ENCODE measurements at places on chromosomes 11 and 22.

- no peak for DNase-seq
Measured at GRCh38 chr11:42043312-42043711, 583.9 kb upstream of the LRRC4C start.

DNA sequence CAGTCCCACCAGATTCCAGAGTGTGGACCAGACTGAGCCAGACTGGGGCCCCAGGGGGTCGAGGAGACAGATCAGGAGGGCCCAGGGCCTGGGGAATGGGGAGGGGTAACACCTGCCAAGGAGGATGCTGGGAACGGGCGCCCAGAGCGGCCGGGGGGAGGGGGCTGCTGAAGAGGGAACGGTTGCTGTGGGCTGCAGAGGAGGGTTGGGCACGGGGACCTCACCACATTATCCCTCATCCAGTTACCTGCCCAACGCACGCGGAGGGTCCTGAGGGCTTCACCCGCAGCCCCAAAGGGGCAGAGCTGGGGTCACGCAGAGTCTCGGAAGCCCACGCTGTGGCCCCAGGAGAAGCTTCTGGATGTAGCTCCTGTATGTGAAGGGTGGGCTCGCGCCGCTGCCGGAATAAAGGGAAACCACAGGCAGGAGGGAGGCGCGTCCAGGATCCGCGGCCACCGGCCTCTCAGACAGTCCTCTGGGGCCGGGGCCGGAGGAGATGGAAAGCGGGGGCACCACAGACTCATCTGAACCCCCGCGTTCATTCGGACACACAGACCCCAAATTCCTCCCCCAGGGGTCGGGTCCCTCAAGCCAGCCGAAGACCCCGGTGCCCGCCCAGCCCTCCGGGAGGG, 866 bp upstream of the SELENOO start:
- DNase-seq, result no peak

- DNase-seq, result peak; percentile 67
Measured at GRCh38 chr22:50731811-50732624, 6.0 kb upstream of the ACR start.

DNA sequence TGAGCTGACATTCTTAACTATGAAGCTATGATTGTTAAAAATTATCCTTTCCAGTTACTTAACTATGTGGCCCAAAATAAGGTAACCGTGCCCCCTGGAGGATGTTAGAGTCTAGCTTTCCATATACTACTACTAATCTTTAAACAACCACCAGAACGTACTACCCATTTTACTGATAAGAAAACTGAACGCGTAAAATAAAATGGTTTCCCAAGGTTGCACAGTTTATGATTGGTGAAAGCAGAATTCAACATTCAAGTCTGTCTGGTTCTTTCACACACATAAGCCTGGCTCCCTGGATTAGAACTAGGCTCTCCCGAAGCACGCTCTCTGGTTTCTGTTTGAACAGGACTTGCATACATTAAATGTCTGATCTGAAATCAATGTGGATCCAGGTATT, 437.8 kb upstream of the CCDC90B start:
- DNase-seq, result no peak

DNA sequence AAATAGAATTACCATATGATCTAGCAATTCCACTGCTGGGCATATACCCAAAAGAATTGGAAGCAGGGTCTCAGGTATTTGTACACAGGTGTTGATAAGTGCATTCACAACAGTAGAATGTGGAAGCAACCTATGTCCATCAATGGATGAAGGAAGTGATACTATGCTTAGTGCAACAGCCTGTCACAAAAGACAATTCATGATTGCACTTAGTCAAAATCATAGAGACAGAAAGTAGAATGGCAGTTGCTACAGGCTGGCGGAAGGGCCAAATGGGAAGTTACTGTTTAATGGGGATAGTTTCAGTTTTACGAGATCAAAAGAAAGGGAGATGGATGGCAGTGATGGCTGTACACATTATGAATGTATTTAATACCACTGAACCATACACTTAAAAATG, 42.0 kb downstream of the SGSM3 start:
- DNase-seq, result no peak

GRCh38 chr11:120068114-120068573, 69.8 kb downstream of the TRIM29 start:
- DNase-seq, result no peak

DNA sequence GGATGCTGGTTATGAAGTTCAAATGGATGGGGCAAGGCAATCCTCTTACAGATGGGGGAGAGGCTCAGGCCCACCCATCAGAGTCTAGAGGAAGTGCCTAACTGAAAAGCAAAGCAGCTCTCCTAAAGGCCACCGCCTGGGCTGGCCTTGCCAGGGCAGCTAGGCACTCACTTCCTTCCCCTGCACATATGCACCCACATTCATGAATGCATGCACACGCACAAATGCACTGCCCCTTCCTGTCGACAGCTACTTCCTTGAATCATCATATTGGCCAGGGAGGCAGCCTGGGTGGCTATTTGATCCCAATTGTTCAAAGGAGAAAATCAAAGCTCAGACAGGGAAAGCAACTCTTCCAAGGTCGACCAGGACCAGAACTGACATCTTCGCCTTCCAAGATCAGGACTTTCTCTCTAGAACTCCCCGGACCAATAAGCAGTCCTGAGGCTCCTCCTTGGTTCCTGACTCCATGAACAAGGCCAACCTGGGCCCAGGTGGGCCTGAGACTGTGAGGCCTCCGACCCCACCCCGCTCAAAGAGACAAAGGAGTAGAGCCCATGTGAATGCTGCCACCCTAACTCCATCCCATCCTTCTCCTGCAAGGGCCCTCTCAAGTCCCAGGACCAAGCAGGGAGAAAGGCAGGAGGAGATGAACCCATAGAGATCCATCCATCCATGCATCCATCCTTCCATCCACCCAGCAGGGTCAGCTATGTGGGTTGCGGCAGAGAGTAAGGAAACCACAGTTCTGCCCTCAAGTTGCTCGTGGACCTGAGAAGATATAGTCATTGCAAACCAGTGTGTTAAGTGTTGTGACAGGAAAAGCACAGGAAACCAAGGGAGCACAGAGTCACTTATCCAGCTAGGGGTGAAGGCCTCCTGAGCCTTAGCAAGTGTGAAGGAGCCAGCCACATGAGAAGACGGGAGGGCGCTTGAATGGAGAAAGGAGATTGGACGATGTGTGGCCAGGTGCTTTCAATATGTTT, 35.4 kb upstream of the LMO1 start:
- no peak for DNase-seq

DNA sequence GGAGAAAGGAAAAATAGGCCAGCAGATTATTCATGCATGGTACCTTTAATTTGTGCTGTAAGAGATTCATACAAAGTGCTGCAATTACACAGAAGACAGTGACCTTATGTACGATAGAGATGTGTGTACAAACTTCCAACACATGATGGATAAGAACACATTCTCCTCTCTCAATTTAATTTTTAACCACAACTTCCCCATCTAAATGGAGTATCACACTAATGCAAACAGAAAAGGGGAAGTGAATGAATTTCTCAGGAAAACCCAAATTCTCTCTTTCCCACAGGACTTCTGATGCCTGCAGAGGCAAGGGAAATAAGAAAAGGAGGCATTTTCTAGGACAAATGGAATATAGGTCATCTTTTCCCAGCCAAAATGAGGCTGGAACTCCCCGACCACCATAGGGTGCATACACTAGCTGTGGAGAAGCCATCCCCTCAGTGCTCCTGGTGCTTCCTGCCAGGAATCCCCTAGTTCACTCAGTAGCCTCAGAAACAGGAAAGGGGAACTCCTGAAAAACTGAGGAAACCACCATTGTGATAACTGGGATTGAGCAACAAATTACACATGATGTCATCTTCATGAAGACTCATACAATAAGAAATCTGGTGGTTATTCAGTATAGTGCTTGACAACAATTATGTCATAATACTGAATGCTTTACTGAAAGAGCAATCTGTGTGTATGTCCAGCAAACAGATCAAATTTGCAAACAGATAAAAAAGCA, 22.4 kb downstream of the MMP10 start:
- DNase-seq, result no peak

DNA sequence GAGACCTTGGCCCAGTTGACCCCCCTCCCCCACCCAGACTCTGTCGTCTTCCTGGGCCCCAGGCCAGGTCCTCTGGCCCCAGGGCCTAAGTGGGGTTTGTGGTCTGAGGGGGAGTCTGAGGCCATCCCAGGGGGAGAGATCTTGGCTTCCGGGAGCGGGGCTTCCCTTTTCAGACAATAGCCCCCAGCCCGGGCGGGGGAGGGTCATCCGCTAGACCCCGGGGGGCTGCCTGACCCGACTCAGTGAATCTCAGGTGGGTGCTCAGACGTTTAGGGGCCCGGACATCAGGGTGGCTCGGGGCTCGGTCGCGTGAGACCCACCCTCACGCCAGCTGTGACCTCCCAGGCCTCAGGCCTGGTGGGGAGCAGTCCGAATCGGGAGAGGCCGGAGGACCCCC, 609 bp downstream of the MAPK11 start:
- no peak for DNase-seq

- no peak for DNase-seq
Measured at GRCh38 chr11:26963764-26964163, 30.1 kb upstream of the FIBIN start.

GRCh38 chr11:68735646-68736045, 15.7 kb downstream of the TESMIN start:
- no peak for DNase-seq

GRCh38 chr11:18495271-18495670, 31.5 kb downstream of the TSG101 start:
- DNase-seq, result no peak

DNA sequence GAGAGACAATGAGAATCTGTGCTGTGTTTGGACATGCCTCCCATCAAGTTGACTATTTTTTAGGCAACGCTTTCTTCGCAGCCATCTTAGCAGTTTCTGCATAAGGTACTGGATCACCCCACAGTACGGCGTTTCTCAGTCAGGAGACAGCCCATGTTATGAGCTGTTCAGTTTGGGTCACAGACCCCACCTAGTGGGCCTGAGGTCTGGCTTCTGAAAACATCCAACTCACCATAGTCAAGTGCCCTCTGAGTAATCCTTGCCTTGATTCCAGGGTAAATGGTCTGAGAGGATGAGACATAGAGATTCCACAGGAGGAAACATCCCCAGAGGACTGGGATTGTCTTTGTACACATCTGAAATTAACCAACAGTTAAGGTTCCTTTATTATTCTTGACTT, 7.2 kb downstream of the BPIFC start:
- no peak for DNase-seq

DNA sequence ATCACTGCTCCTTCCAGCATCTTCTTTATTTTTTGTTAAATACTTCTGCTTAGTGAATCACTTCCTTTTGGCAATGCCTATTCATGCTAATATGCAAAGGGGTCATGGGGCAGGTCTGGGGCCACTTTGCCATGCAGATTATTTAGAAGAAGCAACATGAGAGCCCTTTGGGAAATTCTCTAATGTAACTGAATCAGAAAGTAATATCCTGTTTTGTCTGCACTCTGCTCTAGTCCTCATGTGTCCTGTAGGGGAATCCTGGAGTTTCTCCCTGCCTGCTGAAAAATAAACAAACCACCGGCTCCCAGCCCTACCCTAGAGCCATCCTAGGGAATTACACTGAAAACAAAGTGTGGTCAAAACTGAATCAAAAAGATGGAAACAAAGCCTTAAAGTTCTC, 176.5 kb upstream of the POU2AF2 start:
- no peak for DNase-seq

DNA sequence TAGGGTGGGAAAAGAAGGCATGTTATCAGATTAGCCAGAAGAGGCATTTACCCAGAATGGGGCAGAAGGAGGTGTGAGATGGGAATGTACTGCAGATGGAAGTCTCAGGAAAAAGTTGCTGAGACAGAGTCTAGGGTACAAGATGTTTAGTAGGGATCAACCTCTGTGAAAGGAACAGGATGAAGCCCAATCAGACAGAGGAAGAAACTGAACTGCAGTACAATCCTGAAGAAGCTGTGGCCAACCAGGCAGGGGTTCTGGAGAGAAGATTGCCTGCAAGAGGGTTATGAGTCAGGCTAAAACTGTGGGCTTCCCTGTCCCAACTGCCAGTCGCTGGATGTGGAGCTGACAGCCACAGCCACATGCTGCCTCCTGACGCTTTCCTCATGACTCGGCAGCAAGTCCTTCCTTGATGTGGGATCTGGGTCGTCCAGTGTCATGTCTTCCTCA, 64.0 kb downstream of the CWC15 start:
- no peak for DNase-seq

DNA sequence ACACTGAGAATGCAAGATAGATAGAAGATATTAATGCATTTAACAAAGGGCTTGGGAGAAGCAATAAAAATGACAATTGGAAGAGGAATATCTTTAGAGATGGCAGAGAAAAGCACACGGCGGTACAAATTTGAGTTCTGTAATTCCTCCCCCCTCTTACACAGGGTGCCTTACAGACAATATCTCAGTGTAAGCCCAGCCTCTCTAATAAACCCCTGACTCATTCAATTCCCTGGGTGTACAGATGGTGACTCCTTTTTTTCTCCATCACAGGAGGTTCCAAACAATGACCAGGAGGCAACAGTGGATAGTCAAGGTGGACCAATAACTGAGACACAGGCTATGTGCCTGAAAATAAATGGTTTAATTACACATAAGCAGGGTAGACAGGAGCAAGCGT, 598.6 kb downstream of the OPCML start:
- no peak for DNase-seq

DNA sequence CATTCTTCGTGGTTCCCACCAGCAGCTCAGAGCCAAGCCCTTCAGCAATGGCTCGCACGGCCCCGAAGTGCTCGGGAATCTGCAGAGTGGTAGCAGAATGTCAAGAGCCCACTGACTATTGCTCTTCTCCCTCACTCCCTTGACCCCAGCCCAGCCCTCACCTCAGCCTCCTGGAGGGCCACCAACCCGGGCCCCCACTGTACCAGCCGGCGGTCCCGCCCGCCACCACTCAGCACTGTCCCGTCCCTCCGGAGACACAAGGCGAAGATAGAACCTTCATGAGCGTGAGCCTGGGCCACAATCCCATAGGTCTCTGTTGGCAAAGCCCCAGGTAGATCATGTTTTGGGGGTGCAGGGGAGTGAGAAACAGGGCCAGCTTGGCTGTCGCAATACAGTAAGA, 4.2 kb upstream of the MTA2 start:
- DNase-seq, result no peak

GRCh38 chr11:95230810-95231126, 234 bp downstream of the SESN3 start:
- no peak for DNase-seq

DNA sequence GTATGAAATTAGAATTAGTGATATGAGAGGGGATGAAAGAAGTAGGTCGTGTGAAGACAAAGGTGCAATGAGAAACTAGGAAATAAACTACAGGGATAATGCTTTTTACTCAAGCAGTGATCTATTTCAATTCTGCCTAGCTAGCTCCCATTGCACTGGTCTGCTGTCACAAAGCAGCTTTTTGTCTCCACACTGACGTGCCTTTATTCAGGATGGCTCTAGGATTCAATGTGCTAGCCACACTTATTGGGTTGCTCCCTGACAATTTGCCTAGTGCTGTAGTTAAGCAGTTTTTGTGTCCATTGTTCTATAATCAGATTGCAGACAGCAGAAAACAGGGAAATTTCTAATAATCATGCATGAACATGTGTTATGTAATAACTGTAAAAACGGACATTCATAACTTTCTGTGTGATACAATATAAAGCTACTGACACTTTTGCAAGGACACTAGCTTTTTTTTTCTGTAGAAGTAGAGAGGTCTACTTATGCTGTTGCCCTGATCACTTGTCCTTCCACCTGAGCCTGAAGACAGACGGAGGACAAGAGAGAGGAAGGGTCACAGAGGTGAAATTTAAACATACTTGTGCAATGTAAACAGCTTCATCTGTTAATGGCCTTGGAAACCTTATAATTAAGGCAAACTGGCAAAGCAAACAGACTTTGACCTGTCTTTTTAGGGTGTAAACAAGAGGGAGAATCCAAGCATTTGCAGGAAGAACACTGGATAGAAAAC, 269.6 kb downstream of the LRRC4C start:
- DNase-seq, result no peak

GRCh38 chr11:19441752-19442553, 201.2 kb upstream of the E2F8 start:
- DNase-seq, result no peak

Measured in CD4-positive, alpha-beta memory T cell (primary cell).